ENCODE measurements at places on chromosomes 6 and 20.

DNA sequence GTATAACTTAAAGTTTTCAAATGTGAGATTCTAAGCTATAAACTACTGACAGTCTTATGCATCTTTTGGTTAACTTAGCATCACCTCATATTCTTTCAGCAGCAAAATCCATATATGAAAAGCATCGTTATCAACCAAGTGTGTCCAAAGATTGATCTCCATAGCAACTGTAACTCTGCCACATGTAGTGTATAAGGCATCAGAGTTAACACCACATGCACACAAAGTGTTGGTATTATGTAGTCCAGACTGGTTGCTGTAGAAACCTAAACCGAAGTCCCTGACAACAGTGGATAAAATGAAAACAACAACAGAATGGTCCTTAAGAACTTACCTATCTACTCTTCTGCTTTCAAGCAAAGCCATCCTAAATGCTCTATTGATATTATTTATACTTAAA lies 39.6 kb downstream of the PDSS2 start:
- DNase-seq: no peak

DNA sequence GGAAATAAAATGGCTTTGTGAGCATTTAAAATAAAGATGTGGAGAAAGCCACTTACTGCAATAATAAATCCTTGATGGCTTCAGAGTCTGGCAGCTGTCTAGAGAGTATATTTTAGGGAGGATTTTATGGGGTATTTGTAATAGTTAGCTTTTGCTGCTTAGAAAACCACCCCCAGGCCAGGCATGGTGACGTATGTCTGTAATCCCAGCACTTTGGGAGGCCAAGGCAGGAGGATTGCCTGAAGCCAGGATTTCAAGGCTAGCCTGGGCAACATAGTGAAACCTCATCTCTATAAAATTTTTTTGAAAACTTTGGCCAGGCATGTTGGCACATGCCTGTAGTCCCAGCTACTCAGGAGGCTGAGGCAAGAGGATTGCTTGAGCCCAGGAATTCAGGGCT lies 63.8 kb downstream of the ISM1 start:
- no peak for DNase-seq

- DNase-seq: no peak
These were observed 52.8 kb downstream of the MRPL14 start for GRCh38 chr6:44074439-44074812.

GRCh38 chr6:36499918-36500317 lies 47.4 kb downstream of the STK38 start:
- no peak for DNase-seq

DNA sequence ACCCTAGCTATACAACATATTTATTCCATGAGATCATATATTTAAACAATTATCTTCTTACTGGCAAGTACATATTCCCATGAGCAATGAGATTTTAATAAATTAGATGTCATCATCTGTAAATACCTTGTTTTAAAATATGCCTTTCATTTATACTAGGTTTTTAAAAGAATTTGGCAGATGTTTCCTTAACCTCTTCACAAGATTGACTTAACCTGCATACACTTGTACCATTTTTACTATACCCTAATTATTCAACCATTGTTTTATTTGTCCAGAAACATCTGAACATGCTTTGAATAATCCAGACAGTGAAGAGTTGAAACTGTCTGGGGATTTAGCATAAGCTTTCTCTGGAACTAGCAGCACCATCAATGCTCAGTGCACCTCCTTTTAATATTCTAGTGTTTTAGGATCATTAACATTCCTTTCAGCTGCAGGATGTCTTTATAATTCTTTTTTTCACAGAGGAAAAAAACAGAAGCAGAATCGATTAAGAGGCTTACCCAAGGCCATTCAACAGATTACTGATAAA lies 188.0 kb upstream of the TENT5A start:
- DNase-seq: no peak

- DNase-seq: no peak
These were observed 118.2 kb downstream of the COL9A1 start for GRCh38 chr6:70184723-70185122.

DNA sequence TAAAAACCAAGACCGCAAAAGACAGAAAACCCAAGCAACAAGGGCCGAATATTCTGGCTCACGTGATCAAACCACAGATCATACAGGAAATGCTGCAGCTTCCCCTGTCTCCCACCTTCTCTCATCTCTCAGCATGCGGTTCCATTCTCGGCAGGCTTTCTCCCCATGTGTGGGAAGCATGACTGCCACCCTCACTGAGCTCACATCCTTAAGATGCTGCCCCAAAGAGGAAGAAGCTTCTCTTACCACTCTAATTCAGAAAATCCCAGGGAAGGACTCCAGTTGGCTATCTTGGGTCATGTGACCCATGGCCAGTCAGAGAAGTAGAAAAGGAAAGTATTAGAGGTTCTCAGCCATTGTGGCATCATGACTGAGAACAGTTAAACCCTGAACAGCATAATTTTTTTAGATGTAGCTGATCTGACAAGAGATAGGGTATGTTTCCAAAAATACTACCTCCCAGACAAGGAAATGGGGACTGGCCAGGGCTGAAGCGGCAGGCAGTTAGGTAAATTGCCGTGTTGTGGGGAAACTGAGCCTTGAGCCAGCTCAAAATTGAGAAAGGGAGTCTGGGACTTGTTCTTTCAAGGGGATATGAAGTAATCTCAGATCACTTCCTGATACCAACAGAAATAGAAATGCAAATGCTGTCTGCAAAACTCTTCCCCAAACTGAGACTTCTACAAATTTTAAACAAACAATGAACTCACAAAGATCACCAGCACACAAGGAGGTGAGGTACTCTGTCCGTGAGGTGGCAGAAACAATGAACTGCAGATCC lies 37.1 kb upstream of the GRM4 start:
- DNase-seq: no peak

DNA sequence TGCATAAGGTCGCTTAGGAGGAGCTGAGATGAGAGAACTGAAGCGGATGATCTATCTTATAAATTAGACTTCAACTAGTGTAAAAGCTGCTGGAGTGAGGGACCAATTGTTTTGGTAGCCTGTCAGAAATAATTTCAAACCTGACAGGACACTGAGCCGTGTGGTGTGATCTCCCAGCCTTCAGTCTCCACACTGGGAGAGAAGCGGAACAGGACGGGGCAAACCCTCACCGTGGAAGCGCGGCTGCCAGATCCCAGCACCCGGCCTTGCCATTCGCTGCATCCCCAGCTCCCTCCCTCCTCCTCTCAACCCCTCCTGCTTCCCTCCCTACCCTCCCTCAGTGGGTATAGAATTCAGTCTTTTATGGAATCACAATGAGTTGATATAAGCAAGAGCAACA lies 900.1 kb upstream of the SLC35B3 start:
- no peak for DNase-seq

DNA sequence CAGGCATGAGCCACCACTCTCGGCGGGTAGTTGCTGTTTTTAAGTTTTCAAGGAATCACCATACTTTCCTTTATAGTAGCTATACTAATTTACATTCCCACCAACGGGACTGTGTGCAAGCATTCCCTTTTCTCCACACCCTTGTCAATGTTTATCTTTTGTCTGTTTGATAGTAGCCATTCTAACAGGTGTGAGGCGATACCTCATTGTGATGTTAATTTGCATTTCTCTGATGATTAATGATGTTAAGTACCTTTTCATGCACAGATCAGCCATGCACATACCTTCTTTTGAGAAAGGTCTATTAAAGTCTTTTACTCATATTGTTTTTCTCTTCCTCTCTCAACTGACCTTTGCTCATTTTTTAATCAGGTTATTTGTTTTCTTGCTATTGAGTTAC lies 43.0 kb upstream of the CCND3 start:
- no peak for DNase-seq

- DNase-seq: no peak
These were observed 93.3 kb downstream of the HS3ST5 start for GRCh38 chr6:114249522-114249921.

DNA sequence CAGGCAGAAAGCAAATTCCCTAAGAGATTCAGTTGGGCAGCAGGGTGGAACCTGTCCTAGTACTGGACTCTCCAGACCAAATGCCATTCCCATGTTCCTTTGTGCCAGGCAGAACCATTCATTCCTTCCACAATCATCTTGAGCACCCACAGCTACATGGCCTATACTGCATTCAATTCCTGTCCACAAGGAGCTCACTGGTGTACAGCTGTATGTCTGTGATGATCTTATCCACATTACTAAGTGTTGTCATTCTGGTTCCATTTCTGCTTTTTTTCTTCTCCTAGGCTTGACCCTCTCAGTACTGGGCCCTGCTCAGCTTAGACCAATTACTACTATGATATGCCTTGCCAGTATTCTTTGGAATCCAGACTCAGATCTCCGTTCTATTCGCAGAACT lies 27.5 kb downstream of the MAN1A1 start:
- DNase-seq: no peak

- no peak for DNase-seq
These were observed 119.2 kb downstream of the TINAG start for GRCh38 chr6:54427396-54427937.

DNA sequence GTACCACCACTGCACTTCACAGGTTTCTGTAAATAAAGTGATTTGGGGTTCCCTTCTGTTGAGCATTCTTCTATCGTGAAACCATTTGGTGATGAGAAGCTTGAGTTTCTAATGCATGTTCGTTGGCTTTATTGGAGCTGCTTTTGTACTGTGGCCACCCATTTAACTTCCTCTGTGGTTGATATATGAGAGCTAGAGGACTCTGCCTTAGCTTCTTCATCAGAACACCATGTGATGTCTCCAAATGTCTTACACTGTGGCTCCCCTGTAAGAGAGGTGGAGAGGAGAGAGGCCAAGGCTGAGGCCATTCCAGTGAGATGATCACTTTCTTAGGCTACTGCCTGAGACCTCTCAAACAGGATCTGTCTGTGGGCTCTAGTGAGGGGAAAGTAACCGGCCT lies 114.5 kb downstream of the SLC16A10 start:
- DNase-seq: no peak

- DNase-seq: no peak
These were observed 45.4 kb downstream of the PANK2 start for GRCh38 chr20:3934624-3935023.

DNA sequence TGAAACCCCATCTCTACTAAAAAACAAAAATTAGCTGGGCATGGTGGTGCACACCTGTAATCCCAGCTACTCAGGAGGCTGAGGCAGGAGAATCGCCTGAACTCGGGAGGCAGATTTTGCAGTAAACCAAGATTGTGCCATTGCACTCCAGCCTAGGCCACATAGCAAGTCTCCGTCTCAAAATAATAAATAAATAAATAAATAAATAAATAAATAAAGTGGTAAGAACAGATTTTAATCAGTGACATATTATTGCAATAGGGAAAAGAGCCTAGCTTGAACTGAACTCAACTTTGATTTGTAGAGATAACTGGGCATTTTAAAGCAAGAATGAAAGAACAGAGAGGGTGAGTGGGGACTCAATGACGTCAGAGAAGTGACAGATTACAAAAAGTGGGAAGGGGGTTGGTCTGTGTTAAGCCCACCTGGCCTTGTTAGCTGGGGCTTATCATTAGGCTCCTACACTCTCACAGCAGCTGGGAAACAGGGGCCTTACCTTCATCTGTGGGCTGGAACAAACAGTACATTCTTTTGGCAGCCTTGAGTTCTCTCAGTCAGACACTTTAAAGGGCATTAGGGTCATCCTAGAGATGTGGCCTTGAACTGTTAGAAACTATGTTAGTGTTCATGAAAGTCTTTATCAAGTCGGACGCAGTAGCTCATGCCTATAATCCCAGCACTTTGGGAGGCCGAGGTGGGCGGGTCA lies 24.5 kb upstream of the KIFC1 start:
- DNase-seq: no peak

DNA sequence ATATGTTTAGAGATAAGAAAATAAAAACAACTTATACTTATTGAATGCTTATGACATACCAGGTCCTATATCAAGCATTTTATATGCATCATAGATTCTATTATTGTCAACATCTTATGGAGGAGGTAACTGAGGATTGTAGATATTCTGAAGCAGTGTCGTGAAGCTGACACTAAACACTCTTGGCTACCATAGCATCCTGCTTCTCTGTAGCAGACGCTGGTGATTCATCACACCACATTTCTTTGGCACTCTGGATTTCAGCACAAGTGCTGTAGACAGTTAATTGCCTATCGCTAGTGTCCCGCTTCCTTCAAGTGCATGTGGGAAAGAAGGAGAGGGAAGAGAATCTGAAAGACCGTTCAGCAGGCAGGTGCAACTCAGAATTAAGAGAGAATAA lies 317.1 kb downstream of the PLCB1 start:
- DNase-seq: no peak

DNA sequence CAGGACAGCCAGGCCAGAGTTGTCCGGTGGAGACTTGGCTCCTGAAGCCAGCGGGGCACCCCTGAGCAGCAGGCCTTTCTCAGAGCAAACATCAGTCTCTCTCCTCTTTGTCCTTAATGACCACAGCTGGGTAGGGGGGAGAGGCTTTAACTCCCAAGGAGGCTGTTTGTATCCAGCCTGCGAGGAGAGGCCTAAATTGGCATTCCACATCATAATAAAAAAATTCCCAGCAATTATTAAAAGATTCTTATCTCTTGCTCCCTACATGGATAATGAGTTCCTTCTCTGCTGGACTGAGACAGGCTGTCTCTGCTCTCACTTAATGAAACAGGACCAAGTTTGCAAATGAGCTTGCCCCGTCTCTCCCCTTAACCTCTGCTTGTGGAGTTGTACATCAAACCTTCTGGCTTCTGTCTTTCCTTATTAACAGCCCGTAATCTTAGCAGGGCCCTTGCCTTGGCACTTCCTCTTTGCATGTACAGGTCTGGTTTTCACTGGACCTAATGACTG lies 838.2 kb downstream of the MAFB start:
- DNase-seq: no peak

DNA sequence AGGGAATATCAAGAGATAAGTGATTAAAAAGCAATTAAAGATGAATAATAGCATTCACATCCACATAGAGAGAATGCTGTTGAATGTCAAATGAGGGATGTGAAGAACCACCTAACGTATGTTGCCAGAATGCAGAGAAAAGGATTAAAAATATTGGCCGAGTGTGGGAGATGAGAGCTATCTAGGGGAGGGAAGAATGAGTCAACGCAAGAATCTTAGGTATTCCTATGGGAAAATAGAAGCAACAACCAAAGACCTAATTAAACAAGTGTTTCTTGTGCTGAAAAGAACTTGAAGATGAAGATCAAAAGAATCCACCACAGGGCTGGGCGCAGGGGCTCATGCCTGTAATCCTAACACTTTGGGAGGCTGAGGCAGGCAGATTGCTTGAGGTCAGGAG lies 12.2 kb upstream of the RSPH3 start:
- DNase-seq: no peak

DNA sequence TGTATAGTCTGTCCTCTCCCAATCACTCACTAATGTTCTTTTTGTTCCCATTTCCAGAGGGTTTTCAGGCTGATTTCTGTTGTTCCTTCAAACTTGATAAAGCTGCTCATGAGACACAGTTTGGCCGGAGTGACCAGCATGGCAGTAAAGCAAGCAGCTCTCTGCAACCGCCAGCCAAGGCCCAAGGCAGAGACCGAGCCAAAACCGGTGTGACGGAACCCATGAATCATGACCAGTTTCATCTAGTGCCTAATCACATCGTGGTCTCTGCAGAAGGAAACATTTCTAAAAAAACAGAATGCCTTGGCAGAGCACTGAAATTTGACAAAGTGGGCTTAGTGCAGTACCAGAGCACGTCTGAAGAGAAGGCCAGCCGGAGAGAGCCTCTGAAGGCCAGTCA lies 14.8 kb upstream of the RPL7L1 start:
- DNase-seq: no peak

- DNase-seq: no peak
These were observed 11.7 kb upstream of the PRIM2 start for GRCh38 chr6:57305761-57306160.

GRCh38 chr6:135209803-135210202 lies 28.7 kb downstream of the MYB start:
- no peak for DNase-seq

- DNase-seq: no peak
These were observed 911 bp downstream of the ENPP3 start for GRCh38 chr6:131638013-131638412.
